ENCODE measurements at places on chromosomes 13 and 19. TPM values are rescaled to one million over a fixed set of nuclear protein-coding genes. Genes with fewer than 3 reads are reported as not detected.

- no peak for DNase-seq
- H3K4me1 ChIP-seq = no peaks in the 10 kb centered on the region
- no peak overlapping the region for H3K4me3 ChIP-seq
- no peaks in the 10 kb centered on the region for H3K27me3 ChIP-seq
- H3K27ac ChIP-seq = no peak overlapping the region
These were observed 695.3 kb downstream of the DACH1 start for GRCh38 chr13:71171740-71172139.

GRCh38 chr13:93409001-93409400, 182.4 kb downstream of the GPC6 start:
- no peaks in the 10 kb centered on the region for H3K36me3 ChIP-seq
- no peak for DNase-seq
- H3K27me3 ChIP-seq = no peaks in the 10 kb centered on the region
- H3K4me1 ChIP-seq = no peaks in the 10 kb centered on the region
- H3K27ac ChIP-seq = no peak overlapping the region
- no peak overlapping the region for H3K4me3 ChIP-seq

The EPS8L1 gene
- 2.4 TPM for total RNA-seq

DNA sequence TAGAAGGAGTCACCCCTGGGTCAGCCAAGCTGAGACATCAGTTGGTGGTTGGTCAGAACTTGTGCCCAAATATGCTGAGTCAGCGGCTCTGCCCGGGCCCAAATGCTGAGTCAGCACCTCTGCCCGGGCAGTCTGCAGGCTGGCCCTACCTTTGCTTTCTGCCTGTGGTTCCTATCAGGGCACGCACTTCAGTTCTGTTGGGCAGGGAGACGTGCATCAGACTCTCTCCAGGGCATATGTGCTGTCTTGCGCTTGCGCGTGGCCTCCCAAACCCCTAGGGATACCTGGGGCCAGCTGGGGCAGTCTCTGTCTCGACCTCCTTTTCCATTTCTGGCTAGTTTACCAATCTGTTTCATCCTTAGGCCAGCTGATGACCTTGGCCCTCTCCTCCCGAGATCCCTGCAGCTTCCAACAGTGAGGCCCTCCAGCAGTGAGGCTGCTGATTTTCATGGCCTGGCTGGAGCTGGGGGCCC, 24.4 kb upstream of the LDLR start:
- DNase-seq = no peak
- H3K4me1 ChIP-seq = no peaks in the 10 kb centered on the region
- H3K27ac ChIP-seq = no peak overlapping the region
- no peak overlapping the region for H3K4me3 ChIP-seq
- peaks cover 25% of the 10 kb centered on the region for H3K36me3 ChIP-seq

DNA sequence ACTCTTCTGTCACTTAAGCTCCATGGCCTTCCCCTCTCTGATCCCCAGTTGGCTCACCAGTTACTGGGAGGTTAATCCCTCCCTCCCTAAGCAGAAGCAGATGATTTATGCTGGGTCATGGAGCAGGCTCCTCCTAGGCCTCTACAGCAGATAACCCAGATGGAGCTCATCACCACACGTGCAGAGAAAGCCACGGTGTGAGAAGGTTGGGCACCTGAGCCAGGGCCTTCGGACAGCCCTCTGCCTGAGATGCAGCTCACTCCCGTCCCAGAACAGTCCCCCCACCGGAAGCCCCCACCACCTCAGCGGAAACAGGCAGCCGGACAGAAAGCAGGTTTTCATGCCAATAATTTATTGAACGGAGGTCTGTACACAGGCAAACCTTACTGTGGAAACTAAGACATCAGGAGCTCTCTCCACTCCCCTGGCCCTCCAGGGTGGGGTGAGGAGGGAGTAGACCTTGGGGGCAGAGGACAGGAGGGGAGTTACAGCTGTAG, 9.8 kb downstream of the ZNF526 start:
- no peaks in the 10 kb centered on the region for H3K4me1 ChIP-seq
- H3K27ac ChIP-seq = no peak overlapping the region
- no peak for DNase-seq
- no peaks in the 10 kb centered on the region for H3K36me3 ChIP-seq

DNA sequence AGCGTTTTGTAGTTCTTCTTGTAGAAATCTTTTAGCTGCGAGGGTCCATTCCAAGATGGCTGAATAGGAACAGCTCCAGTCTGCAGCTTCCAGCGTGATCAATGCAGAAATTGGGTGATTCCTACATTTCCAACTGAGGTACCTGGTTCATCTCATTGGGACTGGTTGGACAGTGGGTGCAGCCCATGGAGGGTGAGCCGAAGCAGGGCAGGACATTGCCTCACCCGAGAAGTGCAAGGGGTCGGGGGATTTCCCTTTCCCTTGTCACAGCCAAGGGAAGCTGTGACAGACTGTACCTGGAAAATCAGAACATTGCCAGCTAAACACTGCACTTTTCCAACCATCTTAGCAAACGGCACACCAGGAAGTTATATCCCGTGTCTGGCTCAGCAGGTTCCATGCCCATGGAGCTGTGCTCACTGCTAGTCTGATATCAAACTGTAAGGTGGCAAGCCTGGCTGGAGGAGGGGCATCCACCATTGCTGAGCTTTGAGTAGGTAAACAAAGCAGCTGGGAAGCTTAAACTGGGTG, 176.0 kb upstream of the SPRY2 start:
- H3K27ac ChIP-seq = no peak overlapping the region
- H3K27me3 ChIP-seq = no peaks in the 10 kb centered on the region
- no peak overlapping the region for H3K4me3 ChIP-seq
- DNase-seq = no peak

- peak; percentile 63 for DNase-seq
- H3K4me1 ChIP-seq = peaks cover 33% of the 10 kb centered on the region
- peak overlapping the region; percentile 62 for H3K4me3 ChIP-seq
- peak overlapping the region; percentile 81 for H3K27ac ChIP-seq
- peaks cover 13% of the 10 kb centered on the region for H3K27me3 ChIP-seq
- H3K36me3 ChIP-seq = no peaks in the 10 kb centered on the region
These were observed 4.2 kb downstream of the LTBP4 start for GRCh38 chr19:40605216-40605971.

The PRSS57 gene
- not detected for total RNA-seq

The SELENOV gene
- not detected for total RNA-seq

The FGF21 gene
- total RNA-seq = not detected

The LILRA1 gene
- not detected for total RNA-seq

DNA sequence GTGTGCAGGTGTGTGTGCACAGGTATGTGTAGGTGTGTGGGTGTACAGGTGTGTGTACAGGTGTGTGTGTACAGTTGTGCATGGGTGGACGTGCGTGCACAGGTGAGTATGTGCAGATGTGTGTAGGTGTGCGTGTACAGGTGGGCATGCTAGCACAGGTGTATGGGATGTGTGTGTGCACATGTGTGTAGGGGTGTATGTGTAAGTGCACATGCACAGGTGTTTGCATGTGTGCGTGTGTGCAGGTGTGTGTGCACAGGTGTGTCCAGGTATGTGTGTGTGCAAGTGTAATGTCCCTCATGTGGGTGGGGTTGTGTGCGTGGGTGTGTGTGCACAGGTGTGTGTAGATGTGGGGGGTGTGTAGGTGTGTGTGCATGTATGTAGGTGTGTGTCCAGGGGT, 27.5 kb upstream of the TFDP1 start:
- H3K27ac ChIP-seq = no peak overlapping the region
- H3K27me3 ChIP-seq = no peaks in the 10 kb centered on the region
- no peak overlapping the region for H3K4me3 ChIP-seq
- no peak for DNase-seq
- H3K4me1 ChIP-seq = no peaks in the 10 kb centered on the region
- no peaks in the 10 kb centered on the region for H3K36me3 ChIP-seq

- peak overlapping the region; percentile 83 for H3K27ac ChIP-seq
- no peaks in the 10 kb centered on the region for H3K27me3 ChIP-seq
- peak; percentile 82 for DNase-seq
- peaks cover 69% of the 10 kb centered on the region for H3K4me1 ChIP-seq
- no peak overlapping the region for H3K4me3 ChIP-seq
These were observed 48.8 kb upstream of the NPAS1 start for GRCh38 chr19:46970815-46971214.

The C19orf85 gene
- total RNA-seq = not detected

The IRF3 gene
- total RNA-seq = 11.0 TPM

DNA sequence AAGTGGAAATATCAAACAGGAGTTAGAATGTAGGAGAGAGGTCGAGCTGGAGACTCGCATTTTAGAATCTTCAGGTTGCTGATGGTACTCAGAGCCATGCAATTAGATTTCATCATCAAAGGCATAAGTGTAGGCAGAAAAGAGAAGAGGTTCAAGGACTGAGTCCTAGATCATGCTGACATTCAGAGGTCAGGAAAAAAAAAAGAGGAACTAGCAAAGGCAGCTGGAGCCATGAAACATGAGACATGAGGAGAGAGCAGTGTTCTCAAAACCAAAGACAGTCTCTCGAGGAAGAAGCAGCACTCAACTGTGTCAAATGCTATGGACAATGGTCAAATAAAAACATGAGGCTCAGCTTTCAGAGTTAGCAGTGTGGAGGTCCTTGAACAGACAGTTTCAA, 12.4 kb upstream of the TPP2 start:
- no peak overlapping the region for H3K4me3 ChIP-seq
- no peaks in the 10 kb centered on the region for H3K36me3 ChIP-seq
- DNase-seq = no peak
- no peaks in the 10 kb centered on the region for H3K27me3 ChIP-seq

The LILRA5 gene
- not detected for total RNA-seq

DNA sequence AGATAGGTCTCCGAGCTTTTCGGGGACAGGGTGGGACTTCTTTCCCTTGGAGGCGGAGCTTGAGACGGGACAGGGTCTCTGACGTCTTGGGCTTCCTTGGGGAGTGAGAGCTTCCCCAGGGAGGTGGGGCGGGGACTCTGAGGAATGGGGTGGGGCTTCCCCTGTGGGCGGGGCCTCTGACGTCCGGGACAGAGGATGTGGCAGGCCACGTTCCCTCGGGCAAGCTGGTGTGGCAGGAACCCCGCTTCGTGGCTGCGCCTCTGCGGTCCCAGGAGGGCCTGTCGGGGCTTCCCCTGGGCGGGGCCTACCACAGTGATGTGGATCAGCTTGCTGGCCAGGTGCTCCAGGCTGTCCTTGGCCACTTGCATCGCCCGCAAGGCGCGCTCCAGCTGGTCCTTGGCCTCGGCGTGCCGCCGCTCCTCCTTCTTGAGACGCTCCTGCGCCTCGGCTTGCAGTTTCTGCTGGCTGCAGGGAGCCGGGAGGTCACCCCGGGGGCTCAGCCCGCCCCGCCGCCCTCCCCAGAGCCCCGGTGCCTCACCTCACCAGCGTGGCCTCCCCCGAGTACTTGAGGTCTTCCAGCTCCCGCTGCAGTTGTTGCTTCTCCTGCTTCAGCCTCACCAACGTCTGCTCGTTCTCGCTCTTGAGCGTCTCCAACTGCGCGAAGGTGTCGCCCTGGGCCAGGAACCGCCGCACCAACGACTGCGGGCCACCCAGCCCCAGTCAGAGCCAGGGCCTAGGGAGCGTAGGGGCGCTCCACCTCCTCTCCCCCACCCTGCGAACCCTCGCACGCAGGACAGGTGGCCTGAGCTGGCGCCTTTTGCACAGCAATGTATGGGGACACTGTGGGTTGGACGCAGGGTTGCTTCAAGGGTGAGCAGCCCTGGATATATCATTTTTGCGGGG, 3.3 kb upstream of the RGL3 start:
- H3K4me3 ChIP-seq = no peak overlapping the region
- no peaks in the 10 kb centered on the region for H3K36me3 ChIP-seq

Measured in gastrocnemius medialis (tissue), 4 donors.